ENCODE measurements at places on chromosomes 5 and 9.
A peak's percentile ranks its signal among the peaks of the same experiment; 100 is the strongest.

- DNase-seq, result peak; percentile 89
These were observed 85.0 kb downstream of the STK10 start for GRCh38 chr5:172102913-172103626.

GRCh38 chr5:140083120-140083519 is 30.8 kb upstream of the PURA start:
- no peak for DNase-seq

- DNase-seq, result no peak
These were observed 63.2 kb downstream of the SLC44A1 start for GRCh38 chr9:105307591-105308130.

DNA sequence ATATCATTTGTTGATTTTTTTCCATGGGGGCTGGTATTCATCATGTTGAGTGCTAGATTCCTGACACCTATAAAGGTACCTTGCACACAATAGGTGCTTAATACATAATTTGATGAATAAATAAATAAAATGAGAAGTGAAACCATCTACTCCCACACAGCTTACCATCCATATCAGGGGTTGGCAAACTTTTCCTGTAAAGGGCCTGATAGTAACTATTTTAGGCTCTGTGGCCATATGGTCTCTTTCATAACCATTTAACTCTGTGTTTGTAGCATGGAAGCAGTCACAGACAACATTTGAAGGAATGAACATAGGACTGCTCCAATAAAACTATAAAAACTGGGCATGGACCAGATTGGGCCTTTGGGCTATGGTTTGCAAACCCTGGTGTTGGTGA is 100.3 kb downstream of the GCNT1 start:
- no peak for DNase-seq

DNA sequence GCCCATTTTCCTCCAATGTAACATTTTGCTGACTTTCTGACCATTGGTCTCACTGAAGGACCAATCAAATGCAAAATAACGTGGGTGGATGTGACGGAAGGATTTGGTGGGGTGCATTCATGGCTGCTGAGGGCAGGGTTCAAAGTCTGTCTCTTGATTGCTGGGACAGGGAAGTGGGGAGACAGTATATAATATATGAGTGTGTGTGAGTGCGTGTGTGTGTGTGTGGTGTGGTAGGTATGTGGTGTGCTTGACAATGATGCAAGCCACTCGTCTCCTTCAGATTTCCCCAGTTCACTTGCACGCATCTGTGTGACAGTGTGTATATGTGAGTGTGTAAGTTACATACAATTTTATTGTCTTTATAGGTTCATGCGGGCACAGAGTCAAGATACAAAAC is 477.3 kb downstream of the DIRAS2 start:
- no peak for DNase-seq

GRCh38 chr5:40447438-40447837 is 232.3 kb upstream of the PTGER4 start:
- no peak for DNase-seq

GRCh38 chr9:21030389-21031035 is 928 bp downstream of the HACD4 start:
- peak; percentile 29 for DNase-seq

DNA sequence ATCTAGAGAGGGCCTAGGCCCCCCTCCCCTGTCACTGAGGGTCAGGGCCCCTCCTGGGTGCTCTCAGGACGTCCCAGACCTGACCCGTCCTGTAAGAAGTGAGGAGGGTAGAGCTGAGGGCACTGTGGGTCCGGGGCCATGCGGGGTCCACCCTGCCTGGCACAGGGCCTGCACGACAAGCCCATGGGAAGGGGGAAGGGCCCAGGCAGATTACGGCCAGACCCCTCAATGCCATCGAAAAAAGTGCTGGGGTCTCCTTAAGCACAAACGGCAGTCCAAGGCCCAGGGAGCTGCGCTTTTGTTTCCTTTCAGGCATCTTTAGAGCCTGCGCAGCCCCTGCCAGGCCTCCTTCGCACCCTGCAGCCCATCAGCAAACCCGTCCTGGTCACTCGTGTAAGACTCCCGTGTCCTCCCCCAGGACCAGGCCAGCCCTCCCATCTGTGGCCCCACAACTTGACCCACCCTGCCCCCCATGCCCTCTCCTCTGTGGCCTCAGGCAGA is 4.4 kb upstream of the EXOC3 start:
- no peak for DNase-seq

DNA sequence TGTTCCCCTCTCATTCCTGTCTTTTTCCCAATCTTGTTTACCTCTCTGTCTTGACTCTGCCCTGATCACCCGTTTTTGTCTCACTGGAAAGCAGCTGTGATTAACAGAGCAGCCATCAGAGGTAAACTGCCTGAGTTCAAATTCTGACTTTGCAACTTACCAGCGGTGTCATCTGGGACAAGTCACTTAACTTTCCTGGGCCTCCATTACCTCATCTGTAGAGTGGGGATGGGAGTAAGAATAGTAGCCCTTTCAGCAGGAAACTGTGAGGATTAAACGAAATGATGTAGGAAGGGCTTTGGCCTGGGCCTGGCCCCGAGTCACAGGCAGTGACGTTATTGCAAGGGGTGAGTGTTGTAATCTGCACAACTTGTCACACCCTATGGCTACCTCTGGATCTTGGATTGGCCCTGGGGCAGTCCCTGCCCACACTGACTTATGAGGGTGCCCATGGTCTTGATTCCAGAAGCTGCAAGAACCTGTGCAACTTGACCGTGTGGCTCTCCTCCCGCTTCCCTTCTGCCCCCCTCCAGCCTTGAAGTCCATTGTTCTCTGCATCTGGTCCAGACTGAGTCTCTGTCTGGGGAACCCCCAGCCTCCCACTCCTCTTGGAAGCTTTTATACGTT is 657 bp upstream of the PCDH12 start:
- DNase-seq, result no peak

- DNase-seq, result no peak
These were observed 50.7 kb upstream of the SLC25A51 start for GRCh38 chr9:37954581-37954981.

GRCh38 chr9:15635752-15636151 is 82.9 kb downstream of the CCDC171 start:
- no peak for DNase-seq

DNA sequence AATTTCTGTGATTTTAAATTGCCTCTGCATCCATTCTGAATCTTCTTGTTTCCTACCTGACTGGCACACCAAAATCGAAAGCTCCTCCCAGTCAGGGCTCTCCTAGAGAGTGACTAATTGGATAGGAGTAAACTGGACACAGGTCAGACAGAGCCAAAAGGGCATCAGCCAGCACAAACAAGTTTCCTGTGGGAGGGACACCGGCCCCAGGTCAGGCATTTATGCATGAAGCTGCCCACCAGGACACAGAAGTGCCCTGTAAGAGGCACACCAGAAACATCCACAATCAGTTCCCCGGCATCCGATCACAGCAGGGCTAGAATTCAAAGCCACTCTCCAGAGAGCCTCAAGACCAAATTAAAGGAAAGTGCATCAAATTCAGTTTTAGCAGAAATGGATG is 78.4 kb downstream of the SFXN1 start:
- no peak for DNase-seq

GRCh38 chr9:113570749-113571711 is 107.5 kb downstream of the RGS3 start:
- DNase-seq, result no peak

DNA sequence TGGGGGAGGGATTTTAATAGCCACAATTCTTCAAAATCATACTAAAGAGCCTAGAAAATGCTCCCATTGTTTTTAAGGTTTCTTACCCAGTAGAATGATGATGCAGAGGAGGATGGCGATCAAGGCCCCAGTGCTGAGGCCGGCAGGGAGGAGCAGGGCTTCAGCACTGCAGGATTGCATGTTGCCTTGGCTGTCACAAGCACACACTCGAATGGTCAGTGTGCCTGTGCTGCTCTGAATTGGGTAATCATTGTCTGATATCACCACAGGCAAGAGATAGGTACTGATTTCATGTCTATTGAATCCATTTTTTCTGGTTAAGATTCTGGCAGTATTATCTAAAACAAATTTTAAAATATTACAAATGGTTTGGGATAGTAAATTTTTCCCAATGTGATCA is 153.3 kb downstream of the CDH10 start:
- DNase-seq, result no peak

GRCh38 chr9:133694686-133695085 is 43.5 kb downstream of the SARDH start:
- DNase-seq, result no peak

GRCh38 chr5:1913578-1913977 is 30.9 kb upstream of the IRX4 start:
- no peak for DNase-seq

GRCh38 chr9:134267305-134267880 is 58.9 kb upstream of the RXRA start:
- DNase-seq, result no peak

GRCh38 chr5:72076621-72077300 is 30.5 kb upstream of the MAP1B start:
- DNase-seq, result no peak

- DNase-seq, result peak; percentile 15
These were observed 63.6 kb downstream of the SNX18 start for GRCh38 chr5:54580997-54581811.

GRCh38 chr5:179799644-179799973 is 5.8 kb downstream of the LTC4S start:
- no peak for DNase-seq

GRCh38 chr9:125511789-125512660 is 195.0 kb downstream of the MAPKAP1 start:
- DNase-seq, result no peak

DNA sequence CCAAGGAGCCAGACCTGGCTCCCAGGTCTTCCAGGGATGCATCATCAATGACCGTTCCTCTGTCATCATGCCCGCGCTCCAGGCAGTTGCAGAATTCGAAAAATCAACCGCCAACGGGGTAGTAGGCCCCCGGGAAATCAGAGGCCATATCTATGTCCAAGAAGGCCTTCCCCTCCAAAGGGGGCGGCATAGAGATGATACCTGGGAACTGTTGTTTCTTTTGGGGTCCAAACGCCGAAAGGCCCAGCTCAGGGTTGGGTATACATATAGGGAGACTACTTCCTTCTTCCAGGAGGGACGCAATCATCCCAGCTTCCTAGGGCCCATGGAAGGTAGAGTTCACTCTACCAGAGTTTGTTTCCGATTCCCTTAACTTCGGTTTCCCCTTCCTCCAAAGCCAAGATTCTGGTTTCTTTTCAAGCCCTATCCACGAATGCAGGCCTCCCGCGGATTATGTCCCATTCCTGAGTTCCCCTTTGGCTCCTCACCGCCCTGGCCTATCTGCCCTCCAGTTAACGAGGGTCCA is 754 bp downstream of the DCAF12 start:
- DNase-seq, result peak; percentile 63

DNA sequence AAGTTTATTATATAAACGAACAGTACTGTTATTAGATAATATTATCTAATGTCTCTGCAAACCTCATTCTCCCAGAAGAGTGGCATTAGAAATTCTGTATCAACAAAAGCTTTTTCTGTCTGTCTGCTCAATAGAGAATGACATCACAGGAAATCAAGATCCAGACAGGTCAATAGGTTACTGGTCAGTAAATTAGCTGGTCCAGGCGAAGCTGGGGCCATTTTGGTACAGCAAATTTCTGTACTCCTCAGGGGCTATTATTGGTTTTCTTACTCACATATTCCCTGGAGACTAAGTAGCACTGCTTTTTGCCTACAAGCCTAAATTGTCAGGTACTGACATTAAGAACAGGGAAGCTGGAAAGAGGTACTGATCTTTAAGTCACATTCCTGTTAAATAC is 80.5 kb downstream of the PLPP1 start:
- DNase-seq, result no peak

GRCh38 chr5:175517824-175518450 is 39.6 kb downstream of the SFXN1 start:
- DNase-seq, result peak; percentile 53

DNA sequence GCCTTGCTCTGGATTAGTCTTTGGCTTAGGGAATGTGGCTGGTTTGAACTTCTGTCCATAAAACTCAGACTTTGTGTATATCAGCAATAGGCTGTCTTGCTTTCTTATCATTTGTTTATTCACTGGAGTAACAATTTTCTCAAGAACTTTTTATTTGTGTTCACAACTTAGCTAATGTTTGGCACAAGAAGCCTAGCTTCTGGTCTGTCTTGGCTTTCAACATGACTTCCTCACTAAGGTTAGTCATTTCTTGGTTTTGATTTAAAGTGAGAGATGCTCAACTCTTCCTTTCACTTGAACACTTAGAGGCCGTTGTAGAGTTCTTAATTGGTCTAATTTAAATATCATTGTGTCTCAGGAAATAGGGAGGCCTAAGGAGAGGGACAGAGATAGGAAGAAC is 4.9 kb downstream of the FBXO38 start:
- no peak for DNase-seq

- no peak for DNase-seq
These were observed 1682.4 kb downstream of the MAT2B start for GRCh38 chr5:165187815-165188214.

- DNase-seq, result no peak
These were observed 13.4 kb downstream of the GRXCR2 start for GRCh38 chr5:145859453-145859852.

GRCh38 chr5:180436275-180436674 is 57.9 kb upstream of the CNOT6 start:
- DNase-seq, result no peak

DNA sequence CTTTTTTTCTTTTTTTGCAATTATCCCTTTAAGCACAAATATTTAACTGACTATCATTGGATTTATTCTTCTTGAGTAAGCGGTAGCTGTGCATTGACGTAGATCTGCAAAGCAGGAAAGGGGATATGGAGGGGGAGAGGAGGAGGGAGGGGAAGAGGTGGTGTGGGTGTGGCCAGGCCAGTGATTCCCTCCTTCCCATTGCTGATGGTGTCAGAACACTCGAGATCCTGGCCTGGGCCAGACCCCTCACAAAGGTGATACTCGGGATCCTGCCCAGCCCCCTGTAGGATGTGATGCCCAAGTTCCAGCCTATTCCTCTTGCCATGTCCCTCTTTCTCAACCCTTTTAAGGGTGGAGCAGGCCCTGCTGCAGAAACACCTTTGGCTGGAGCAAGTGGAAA is 9.9 kb downstream of the SLC36A3 start:
- DNase-seq, result no peak

DNA sequence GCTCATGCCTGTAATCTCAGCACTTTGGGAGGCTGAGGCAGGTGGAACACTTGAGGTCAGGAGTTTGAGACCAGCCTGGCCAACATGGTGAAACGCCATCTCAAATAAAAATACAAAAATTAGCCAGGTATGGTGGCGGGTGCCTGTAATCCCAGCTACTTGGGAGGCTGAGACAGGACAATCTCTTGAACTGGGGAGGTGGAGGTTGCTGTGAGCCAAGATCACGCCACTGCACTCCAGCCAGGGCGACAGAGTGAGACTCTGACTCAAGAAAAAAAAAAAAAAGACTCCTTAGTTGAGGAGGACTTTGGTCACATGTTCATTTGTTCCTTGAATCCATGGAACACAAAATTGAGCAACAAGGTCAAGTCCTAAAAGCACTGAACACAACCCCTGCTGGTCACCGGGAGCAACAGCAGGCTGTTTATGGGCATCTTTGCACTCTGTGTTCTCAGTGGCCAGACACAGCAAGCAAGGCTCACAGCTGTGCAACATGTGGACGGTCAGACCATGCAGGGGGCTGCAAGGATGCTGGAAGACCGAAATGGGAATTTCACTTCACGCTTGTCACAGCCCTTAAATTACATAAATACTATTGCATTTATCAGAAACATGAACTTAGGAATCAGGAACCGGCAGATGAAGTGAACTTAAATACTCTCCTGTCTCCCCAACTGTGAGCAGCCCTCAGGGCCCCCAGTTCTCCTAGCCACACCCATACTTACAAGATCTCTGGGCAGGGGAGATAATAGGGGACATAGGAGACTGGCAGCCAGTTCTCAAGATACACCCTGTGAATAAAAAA is 2.8 kb downstream of the GBGT1 start:
- DNase-seq, result peak; percentile 87
